NCI-H1092 treated with DMSO at 0.1 percent for 48 hours (cell line): ENCODE measurements at places on chromosomes 2 and 18.

DNA sequence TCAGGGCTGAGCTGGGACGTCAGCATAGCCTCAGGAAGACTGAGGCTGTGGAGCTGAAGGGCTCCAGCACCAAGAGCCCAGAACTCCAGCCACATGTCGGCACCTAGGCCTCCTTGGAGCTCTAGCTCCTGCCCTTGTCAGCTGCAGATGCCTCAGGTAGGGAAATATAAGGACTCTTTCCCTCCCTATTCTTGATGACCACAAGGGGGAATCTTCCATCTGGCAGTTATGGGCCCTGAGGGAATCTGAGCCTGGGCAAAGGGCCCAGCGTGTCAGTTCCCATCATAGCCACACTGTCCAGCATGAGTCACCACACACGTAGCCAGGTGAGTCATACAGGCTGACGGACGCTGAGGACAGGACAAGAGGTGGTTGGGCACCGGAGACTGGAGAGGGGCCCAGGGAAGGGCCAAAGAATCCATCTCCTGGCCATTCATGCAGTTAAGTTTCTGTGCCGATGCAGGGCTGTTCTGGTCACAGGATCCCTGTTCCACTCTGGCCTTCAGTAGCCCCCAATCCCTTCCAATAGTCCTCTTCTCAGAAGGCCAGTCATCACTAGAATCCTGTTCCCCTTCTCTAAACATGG lies 1.8 kb downstream of the MPV17 start:
- DNase-seq: no peak

GRCh38 chr2:48984922-48985321 lies 169.4 kb downstream of the FSHR start:
- DNase-seq: no peak

GRCh38 chr2:38823386-38823785 lies 45.4 kb downstream of the GEMIN6 start:
- no peak for DNase-seq

- no peak for DNase-seq
Measured at GRCh38 chr2:41865263-41865662, 182.6 kb upstream of the PKDCC start.

DNA sequence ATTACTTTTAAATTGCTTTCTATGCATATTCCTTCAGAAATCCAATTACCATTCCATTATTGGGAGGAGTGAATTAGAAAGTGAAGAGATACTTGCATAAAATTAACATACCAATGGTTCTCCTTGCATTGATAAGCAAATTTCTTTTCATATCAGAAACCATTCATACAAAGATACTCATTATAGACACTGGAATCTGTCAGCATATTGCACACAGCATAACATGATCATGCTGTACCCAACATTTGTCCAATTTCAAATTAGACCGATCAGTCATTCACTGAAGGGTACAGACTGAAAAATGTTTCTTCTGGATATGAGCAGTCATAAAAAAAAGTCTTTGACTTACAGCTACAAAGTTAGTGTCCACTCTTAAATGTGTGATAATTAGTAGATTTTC lies 175.6 kb downstream of the PID1 start:
- DNase-seq: no peak

DNA sequence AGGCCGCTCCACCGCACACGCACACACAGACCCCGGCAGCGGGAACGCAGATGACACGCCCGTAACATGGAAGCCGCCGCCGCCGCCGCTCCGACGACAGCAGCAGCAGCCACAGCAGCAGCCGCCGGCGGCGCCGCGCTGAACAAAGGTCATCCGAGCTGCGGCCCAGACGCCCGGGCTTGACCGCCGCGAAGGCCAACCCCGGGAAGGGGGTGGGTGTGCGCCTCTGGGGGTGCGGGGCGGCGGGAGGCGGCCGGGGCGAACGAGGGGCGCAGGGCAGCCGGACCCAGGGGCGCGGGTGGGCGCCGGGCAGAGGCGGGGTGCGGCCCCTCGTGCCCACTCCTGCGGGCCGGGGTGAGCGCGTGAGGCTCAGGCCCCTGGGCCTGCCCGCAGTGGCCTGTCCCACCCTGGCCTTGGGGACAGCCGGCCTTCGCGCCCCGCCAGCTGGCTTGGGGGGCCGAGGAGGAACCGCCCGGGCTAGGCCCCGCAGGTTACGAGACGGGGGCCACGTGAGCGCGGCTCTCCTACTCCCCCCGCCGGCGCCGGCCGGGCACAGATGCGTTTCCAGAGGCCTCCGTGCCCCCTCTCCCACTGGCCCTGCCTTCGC lies 1.0 kb upstream of the ZNF532 start:
- peak; percentile 42 for DNase-seq

DNA sequence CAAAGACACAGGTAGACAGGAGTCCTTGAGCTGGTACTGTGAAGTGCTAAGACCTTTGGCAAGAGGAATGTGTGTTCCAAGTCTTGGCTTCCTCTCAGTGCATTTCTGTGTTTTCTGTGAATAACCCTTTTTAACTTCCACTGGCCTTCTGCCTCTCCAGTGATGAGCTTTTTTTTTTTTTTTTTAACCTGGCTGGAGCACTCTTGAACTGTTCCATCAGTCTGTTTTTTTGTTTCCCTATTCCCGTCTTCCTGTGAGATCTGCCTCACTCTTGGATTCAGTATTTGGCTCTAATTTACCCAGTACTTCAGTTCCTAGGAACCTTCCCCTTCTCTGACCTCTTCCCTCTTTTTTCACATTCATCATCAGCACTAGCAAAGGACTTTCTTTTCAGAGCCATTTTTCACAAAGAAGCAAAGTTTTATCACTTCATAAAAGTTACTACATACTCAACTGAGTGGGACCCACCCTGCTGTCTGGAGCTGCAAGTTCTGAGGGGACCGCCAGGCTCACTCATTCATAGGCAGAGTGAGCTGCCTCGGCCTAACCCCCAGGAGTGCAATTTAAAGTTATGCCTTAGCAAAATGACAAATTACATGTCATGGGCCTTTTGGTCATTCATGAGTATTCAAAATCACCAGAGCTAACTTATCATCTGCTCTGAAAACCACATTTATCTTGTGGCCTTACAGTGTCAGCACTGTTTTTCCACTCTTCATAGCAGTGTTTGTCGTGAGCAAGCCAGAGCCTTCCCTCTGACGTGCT lies 126.9 kb upstream of the DAPL1 start:
- no peak for DNase-seq

GRCh38 chr2:26615336-26615859 lies 25.8 kb downstream of the CIB4 start:
- DNase-seq: no peak

- DNase-seq: no peak
Measured at GRCh38 chr2:18398833-18399232, 161.6 kb downstream of the RDH14 start.

GRCh38 chr2:105395691-105396090 lies 3.2 kb downstream of the FHL2 start:
- DNase-seq: no peak

DNA sequence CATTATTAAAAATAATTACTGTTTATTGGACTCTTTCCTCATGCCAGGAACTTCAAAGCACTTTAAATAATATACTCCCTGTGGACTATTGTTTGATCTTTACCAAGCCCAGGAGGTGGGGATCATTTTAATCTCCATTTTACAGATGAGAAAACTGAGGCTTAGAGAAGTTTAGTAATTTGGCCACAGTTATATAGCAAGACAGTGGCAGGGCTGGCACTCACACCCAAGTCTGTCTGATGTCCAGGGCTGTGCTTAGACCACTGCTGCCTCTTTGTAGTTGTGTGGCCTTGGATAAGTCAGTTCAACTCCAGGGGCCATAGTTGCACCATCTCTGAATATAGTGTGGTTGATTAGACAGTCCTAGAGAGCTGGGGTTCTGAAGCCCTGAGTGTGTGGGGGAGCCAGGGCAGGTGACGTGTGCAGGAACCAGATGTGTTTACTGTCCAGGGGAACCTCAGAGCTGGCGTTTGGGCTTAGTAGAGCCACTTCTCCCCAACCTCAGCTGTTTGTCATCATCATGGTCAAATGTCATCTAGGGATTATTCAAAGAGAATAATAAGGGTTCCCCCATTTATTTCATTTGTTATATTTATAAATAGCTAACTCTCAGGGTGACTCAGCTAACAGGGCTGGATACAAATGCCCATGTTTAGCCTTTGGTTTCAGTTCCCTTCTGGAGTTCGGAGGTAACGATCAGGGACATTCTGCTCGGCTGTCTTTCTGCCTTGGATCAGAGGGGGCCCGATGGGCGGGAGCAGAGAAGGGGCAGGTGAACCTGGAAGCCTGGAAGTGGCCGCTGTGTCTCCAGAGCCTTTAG lies 68.0 kb downstream of the BOLA3 start:
- DNase-seq: no peak

GRCh38 chr2:100197631-100198153 lies 55.3 kb upstream of the AFF3 start:
- no peak for DNase-seq

DNA sequence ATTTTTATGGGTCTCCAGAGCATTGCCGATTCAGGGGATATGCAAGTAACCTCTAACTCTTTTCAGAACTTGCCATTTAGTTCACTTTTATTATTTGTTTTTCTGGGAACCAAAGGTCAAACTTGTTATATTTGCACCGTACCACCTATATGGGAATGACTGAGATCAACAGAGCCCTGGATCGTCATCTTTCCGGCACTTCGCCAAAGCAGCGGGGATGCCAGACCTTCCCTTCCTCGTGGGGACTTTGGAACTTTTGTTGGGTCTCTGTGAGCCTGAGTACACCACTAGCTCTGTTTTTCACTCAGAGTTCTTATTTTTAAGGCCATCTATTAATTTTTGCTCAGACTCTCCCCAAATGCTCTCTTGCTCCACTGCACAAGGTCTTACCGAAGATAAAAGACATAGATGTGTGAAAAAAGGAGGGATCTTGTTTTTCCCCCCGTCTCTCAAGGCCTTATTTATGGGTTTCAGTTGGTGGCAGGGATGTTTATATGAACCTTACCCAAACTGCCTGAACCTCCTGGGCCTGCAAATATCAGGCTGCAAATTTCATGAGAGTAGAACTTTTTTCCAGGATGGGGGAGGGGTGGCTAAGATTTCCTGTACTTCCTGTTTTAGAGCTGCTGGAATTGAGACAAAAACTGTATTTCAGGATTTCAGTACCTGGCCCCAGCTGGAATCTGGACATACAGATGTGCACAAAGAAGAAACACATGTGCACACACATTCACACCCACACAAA lies 350.3 kb downstream of the HRH4 start:
- no peak for DNase-seq

DNA sequence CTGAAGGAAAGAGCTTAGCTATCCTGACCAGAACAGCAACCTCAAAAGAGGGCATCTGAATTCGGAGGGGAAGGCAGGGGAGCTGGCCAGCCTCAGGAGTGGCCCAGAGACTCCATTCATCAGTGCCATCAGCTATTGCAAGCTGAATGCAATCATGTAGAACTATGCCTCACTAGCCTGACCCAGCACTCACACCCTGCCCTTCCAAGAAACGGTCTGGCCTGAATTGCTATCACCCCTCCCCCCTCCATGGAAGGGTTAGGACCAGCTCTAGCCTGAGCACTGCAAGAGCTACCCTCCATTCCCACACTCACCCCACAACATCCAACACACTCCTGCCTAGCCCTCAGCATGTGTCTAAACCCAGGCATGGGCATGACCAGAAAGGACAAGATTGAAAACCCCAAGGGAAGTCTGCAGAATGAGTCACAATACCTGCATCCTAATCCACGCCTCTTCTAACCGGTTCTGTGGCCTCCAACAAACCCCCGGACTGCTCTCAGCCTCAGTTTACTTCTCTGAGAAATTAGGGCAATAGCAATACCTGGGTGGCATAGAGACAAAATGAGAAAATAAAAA lies 120.3 kb downstream of the BCL11A start:
- no peak for DNase-seq

DNA sequence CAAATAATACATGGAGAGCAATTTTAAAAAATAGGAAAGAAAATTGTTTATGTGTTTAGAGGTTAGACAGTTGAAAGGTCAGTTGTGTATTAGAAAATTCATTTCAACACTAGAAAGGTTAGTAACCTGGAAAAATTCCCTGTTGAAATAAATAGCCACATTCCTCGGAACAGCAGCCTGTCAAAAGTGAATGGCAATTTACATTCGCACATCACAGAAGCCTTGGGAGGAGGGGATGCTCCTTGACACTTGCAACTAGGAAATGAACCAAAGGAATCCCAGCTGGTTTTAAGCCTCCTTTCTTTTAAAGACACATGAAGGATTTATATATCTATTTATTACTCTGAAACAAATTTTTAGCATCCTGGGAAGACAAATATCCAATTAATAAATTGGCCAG lies 653.5 kb upstream of the LRRTM4 start:
- DNase-seq: no peak

DNA sequence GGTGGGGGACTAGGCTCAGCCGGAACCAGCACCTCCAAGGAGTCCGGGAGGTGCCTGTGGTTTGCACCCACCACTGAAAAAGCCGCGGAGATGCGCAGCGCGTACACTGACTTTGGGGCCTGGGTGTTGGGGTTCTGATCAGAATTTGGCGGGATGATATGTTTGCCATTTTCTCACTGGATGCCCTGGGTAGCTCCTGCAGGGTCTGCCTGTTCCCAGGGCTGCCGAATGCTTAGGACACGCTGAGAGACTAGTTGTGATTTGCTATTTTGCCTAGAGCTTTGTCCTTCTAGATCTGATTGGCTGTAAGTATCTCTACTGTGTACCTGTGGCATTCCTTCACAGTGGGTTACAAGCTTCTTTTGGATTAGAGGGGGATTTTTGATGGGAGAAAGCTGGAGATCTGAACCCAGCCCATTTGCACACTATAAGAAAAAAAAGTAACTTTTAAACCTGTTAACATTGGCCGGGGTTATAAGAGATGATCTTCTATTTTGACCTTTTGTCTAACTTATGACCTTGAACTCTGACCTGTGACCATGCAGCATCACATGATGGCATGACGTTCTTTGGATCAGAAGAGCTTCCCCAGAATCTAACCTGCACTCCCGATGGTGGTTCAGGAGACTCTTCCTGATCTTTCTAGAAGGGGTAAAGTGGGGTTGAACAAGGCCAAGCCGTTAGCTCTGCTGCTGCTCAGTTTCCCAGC lies 1.6 kb downstream of the KCNE4 start:
- DNase-seq: no peak

- DNase-seq: no peak
Measured at GRCh38 chr2:233857511-233858141, 3.3 kb upstream of the HJURP start.

GRCh38 chr2:176595986-176596385 lies 326.7 kb downstream of the MTX2 start:
- DNase-seq: no peak

DNA sequence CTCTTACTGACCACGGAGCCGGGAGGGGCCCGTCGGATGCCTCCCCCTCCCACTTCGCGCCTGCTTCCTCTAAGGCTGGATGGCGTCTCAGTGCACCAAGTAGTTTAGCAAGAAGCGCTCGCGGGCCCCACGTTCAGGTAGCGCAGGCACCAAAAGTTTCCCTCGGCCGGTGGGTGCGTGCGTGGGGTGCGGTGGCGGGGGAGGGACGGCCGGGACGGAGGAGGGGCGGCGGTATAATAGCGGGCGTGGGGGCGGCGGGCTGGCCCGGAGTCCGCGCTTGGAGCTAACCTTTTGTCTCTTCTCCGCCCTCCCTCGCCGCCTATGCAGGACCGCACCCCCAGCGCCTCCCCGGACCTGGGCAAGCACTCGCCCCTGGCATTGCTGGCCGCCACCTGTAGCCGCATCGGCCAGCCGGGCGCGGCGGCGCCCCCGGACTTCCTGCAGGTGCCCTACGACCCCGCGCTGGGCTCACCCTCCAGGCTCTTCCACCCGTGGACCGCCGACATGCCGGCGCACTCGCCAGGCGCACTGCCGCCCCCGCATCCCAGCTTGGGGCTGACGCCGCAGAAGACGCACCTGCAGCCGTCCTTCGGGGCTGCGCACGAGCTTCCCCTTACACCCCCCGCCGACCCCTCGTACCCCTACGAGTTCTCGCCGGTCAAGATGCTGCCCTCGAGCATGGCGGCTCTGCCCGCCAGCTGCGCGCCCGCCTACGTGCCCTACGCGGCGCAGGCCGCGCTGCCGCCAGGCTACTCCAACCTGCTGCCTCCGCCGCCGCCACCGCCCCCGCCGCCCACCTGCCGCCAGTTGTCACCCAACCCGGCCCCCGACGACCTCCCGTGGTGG lies 1.0 kb downstream of the SP5 start:
- DNase-seq: no peak
